ENCODE measurements at places on chromosomes 3 and 15.

GRCh38 chr3:70992562-70993204 lies 590.8 kb downstream of the FOXP1 start:
- peak; percentile 63 for DNase-seq

GRCh38 chr3:87191641-87192040 lies 35.5 kb upstream of the CHMP2B start:
- DNase-seq, result no peak

DNA sequence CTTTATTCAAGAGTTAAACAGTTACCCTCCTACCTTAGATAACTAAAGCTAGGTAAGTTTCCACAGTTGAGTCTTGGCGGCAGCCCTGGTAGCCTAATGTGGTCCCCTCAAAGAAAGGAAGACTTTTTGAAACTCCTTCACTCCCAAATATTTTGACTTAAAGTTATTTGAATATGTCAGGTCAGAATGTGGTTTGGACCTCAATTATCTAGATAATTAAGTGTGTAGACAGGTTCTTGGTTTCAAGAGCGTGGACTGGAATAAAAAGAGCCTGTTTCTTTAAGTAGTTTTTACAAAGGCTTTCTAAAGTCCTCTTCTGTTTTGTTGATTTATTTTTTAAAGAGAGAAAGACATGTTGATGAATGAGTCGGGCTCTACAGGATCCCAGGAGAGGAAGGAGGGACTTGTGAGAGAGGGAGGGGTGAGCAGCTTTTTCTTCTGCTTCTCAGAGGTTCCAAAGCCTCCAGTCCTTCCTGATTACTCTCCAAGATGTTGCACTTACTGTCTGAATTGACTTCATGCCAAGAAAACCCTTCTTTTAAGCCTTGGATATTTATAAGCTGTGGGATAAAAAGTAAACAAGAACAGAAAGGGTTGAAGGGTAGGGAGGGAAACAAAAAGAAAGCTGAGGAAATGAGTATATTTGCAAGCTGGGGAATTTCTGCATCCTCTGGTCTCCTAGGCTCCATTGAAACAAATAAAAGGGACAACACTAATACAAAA lies 457.4 kb downstream of the IGSF11 start:
- DNase-seq, result no peak

- no peak for DNase-seq
Observed at GRCh38 chr3:195011231-195011834, 259.6 kb downstream of the XXYLT1 start.

- no peak for DNase-seq
Observed at GRCh38 chr15:73620078-73620477, 13.1 kb downstream of the NPTN start.

Measured in astrocyte of the spinal cord (primary cell).